Astrocyte (in vitro differentiated cells and primary cell): ENCODE measurements at places on chromosomes 6 and 20. TPM values are rescaled to one million over a fixed set of nuclear protein-coding genes. Genes with fewer than 3 reads are reported as not detected.

- peaks cover 9% of the 10 kb centered on the region for H3K4me1 ChIP-seq
- no peak overlapping the region for H3K27ac ChIP-seq
- H3K36me3 ChIP-seq, result no peaks in the 10 kb centered on the region
- peaks cover 15% of the 10 kb centered on the region for H3K27me3 ChIP-seq
Measured at GRCh38 chr6:44512868-44513741, 125.6 kb downstream of the CDC5L start.

DNA sequence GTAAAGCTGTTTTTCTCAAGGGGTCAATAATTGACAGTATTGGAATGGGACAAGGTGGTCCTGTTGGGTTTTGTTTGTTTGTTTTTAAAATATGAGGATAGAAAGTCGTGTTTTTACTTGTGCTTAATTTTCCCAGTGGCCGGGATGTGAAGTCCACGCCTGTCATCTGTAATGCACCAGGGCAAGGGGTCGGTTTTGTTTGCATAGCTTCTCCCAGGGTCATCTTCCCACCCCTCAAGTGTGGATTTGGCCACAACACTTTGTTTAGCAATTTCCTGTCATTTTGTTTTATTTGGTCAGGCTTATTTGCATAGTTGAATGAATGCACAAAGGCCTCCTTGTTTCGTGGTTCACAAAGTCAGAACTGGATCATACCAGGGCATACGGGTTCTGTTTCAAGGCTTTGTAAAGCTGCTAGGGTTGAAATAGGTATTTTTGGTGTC lies 29.8 kb downstream of the SYNJ2 start:
- H3K27ac ChIP-seq, result no peak overlapping the region
- peak; percentile 42 for DNase-seq
- H3K27me3 ChIP-seq, result no peaks in the 10 kb centered on the region
- H3K4me3 ChIP-seq, result no peak overlapping the region
- H3K4me1 ChIP-seq, result peaks cover 56% of the 10 kb centered on the region

LPA gene
- total RNA-seq, result not detected in 2 replicates

GSTA1 gene
- total RNA-seq, result 0.38 and 0.39 TPM in 2 replicates

CD93 gene
- 0.02 TPM in 1 of 2 replicates, not detected in the other for total RNA-seq

MGME1 gene
- 14.1 and 14.2 TPM in 2 replicates for total RNA-seq

TFAP2A gene
- 2.1 and 6.6 TPM in 2 replicates for total RNA-seq
